ENCODE measurements at places on chromosomes 3 and 15. TPM values are rescaled to one million over a fixed set of nuclear protein-coding genes. Genes with fewer than 3 reads are reported as not detected.

Gene APBA2
- total RNA-seq, result 10.7 TPM

Gene TAGLN3
- 29.5 TPM for total RNA-seq

Gene IL17RD
- total RNA-seq, result 6.5 TPM

Gene C3orf33
- total RNA-seq, result 3.8 TPM

Gene PIF1
- total RNA-seq, result 28.8 TPM

Gene NRG4
- total RNA-seq, result not detected

Gene CKMT1A
- not detected for total RNA-seq

Gene CX3CR1
- total RNA-seq, result not detected

Gene ATP2C1
- 169 TPM for total RNA-seq

Gene FEZF2
- not detected for total RNA-seq

Gene GTPBP8
- total RNA-seq, result 38.6 TPM

Gene SERINC4
- not detected for total RNA-seq

Gene PRTG
- total RNA-seq, result 1.5 TPM

Gene RTP3
- not detected for total RNA-seq
